ENCODE measurements at places on chromosomes 3 and 15. TPM values are rescaled to one million over a fixed set of nuclear protein-coding genes. Genes with fewer than 3 reads are reported as not detected.
A peak's percentile ranks its signal among the peaks of the same experiment; 100 is the strongest.

DNA sequence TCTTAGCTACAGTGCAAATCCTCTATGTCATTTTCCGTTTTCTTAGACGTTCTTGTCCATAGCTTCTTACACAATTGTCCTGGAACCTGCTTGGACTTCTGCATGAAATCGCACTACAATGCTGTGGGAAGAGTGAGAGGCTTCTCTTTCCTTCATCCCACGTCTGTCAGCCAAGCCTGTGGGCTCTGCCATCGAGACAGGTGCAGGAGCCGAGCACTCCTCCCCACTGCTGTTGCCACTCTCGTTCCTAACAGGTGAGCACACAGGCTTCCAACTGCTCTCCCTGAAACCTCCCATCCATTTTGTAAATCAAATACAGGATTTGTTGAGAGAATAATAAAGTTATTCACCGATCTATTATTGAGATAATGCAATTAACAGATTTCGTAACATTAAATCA, 23.5 kb downstream of the ZXDC start:
- DNase-seq, result no peak

The TAGLN3 gene
- polyA plus RNA-seq, result 2.2 TPM

DNA sequence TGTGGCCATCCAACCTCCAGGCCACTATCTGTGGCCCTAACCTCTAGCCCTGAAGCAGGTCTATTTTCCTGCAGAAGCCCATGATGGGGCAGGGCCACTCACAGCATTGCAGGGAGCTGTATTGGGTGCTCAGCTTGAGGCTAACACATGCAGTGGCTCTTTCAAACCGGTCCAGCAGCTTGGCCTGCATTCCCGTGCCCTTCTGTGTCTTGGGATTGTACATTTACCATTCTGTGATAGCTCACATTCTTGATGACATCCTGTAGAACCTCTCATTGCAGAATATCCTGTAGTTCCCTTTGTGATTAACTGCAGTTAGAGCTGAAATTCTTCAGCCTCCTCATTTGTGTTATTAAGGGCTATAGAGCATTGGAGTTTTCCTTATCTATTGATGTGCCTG, 60.8 kb upstream of the ANKRD34C start:
- no peak for DNase-seq

- no peak for DNase-seq
Measured at GRCh38 chr15:33393546-33393945, 82.8 kb downstream of the RYR3 start.

DNA sequence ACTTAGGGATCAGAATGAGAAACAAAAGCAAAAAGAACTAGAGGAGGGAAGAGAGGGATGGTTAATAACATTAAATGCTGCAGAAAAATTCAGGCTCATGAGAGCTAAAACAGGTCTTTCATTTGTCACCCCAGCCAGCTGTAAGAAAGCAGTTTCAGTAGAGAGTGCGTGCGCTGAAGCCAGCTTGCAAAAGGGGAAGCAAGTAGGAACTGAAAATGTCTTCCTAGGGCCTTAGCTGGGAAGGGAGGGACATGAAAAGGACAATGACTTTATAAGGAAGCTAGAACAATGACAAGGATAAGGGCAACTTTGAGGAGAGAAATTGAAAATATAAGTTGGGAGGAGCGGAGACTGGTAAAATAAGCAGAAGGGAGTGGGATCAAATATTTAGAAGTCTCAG, 3.1 kb downstream of the CIAO2A start:
- DNase-seq, result no peak

GRCh38 chr3:19348941-19349564, 200.7 kb downstream of the KCNH8 start:
- no peak for DNase-seq

- no peak for DNase-seq
Measured at GRCh38 chr3:126714276-126714900, 10.3 kb downstream of the CHCHD6 start.

DNA sequence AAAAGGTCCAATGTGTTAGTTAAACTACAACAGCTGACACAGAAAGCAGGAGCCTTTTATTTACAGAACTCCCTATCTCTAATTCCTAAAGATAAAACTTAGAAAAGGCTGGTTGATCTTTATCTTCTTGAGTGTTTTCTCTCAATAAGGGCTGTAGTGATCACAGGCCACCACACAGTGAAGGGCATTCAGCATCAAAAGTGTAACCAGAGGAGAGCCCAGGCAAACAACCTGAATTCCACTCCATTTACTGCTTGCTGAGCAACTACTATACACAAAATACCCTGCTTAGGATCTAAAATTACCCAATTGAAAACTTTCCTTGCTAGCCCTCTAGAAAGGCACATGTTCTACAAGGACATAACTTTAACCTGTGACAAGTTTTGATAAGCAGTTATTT, 122.7 kb downstream of the MEIS2 start:
- DNase-seq, result no peak

- DNase-seq, result no peak
Measured at GRCh38 chr3:55676643-55677042, 189.5 kb upstream of the WNT5A start.

DNA sequence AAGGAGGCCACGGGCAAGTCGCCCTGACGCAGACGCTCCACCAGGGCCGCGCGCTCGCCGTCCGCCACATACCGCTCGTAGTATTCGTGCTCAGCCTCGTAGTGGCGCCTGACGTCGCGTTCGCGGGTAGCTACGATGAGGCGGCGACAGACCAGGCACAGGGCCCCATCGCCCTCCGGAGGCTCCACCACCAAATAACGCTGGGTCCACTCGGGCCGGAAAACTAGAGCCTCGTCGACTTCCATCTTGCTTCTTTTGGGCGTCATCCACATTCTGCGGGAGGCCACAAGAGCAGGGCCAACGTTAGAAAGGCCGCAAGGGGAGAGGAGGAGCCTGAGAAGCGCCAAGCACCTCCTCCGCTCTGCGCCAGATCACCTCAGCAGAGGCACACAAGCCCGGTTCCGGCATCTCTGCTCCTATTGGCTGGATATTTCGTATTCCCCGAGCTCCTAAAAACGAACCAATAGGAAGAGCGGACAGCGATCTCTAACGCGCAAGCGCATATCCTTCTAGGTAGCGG, at the start of gene EPM2AIP1:
Gene EPM2AIP1 (minus strand): TSS at position 326 of the 520 bp plus-strand sequence. CDS start 54 bp downstream, at position 272.
- no peak for DNase-seq

GRCh38 chr3:127238602-127239001, 45.7 kb downstream of the PRR23E start:
- DNase-seq, result no peak

- no peak for DNase-seq
Measured at GRCh38 chr3:115403786-115404185, 219.5 kb upstream of the GAP43 start.

The ZSCAN2 gene
- 16.2 TPM for polyA plus RNA-seq

- no peak for DNase-seq
Measured at GRCh38 chr15:49620199-49620598, 419 bp downstream of the FAM227B start.

The SNURF gene
- 12.0 TPM for polyA plus RNA-seq

GRCh38 chr3:152595975-152596821, 238.7 kb upstream of the P2RY1 start:
- peak; percentile 34 for DNase-seq

DNA sequence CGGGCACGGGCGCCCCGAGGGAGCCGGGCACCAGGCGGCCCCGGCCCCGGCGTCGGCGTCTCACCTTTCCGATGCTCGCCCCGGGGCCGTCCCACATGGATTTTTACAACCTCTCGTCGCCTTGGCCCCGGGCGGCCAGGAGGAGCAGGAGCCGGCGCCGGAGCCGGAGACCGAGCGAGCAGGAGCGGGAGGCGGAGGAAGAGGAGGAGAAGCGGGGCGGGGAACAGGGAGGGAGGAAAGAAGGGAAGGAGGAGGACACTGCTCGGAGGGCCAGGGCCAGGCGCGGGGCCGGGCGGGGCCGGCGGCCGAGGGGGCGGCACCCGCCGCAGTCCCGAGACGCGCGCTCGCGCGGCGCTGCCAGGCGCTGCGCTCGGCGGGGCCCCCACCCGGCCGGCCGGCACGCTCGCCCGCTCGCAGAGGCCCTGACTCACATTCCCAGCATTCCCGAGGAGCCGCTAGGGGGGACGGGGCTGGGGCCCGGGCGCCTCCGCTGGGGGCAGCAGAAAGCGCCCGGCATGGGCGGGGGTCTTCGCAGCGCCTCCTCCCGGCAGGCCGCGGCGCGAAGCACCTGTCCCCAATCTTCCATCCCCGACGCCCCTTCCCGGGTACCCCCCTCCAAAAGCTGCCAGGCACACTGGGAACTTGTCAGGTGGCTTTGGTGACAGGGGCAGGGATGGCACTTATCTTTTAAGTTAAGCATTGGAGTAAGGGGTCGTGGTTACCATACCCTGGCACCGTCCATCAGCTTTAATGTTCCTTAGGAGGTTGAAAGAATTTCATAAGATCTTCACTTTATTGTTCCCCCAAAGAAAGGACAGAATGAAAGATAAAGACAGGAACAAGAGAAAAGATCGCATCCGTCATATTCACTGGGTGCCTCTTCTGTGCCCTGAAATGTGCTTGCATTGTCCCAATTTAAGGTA, at the start of gene ERC2:
Gene ERC2 (minus strand): TSS at position 284 of the 923 bp plus-strand sequence.
- DNase-seq, result no peak

DNA sequence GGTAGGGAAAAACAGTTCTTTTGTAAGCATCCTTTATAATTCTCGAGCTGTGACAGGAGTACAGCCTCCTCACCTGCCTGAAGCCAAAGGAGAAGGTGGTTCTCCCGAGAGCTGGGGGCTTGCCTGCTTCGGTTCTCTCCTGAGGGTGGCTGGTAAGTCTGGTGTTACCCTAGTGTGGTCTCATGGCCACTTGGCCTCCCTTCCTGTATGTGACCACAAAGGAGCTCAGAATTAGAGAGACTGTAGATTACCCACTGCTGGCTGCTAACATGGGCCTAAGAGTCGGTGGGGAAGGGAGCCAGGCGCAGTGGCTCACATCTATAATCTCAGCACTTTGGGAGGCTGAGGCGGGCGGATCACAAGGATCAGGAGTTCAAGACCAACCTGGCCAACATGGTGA, 12.6 kb downstream of the PDHB start:
- no peak for DNase-seq

The GABRB3 gene
- polyA plus RNA-seq, result 0.63 TPM

The COL6A5 gene
- polyA plus RNA-seq, result not detected

- no peak for DNase-seq
Measured at GRCh38 chr3:101061312-101061711, 68.1 kb upstream of the ABI3BP start.

The FAM107A gene
- 0.02 TPM for polyA plus RNA-seq

The TMC3 gene
- not detected for polyA plus RNA-seq

- DNase-seq, result no peak
Measured at GRCh38 chr3:96466441-96466840, 348.0 kb upstream of the EPHA6 start.

- DNase-seq, result no peak
Measured at GRCh38 chr3:183455089-183455488, 26.7 kb upstream of the MCF2L2 start.

GRCh38 chr3:100001083-100001482, 113.2 kb downstream of the FILIP1L start:
- DNase-seq, result no peak

The JMJD7 gene
- polyA plus RNA-seq, result 6.9 TPM

DNA sequence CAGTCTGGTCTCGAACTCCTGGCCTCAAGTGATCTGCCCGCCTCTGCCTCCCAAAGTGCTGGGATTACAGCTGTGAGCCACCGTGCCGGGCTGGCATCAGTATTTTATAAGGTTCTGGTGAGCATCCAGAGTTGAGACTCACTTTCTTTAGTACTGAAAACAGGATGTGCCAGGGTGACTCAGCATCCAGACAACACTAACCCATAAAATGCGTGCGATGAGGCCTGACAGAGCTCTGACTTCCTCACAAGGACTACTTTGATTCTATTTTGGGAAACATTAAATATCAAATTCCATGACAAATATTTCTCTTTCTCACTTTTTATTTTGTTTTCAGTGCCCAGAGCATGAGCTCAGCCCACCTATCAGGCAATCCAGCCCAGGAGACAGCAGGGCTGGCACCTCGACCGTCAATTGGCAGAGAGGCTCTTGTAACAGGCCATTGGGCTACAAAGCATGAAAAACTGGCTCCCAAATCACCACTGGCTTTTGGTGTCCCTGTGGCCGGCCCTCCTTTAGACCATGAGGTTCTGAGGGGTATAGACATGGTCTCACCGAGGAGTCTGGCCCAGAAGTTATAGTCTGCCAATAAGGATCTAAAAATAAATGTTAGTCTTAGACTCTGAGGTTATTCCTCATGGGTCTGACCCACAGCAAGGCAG, 75.0 kb downstream of the FEM1B start:
- peak; percentile 82 for DNase-seq

GRCh38 chr3:194259982-194260766, 91.0 kb downstream of the CPN2 start:
- DNase-seq, result no peak

The CHST13 gene
- polyA plus RNA-seq, result not detected

The CTXN2 gene
- polyA plus RNA-seq, result not detected

DNA sequence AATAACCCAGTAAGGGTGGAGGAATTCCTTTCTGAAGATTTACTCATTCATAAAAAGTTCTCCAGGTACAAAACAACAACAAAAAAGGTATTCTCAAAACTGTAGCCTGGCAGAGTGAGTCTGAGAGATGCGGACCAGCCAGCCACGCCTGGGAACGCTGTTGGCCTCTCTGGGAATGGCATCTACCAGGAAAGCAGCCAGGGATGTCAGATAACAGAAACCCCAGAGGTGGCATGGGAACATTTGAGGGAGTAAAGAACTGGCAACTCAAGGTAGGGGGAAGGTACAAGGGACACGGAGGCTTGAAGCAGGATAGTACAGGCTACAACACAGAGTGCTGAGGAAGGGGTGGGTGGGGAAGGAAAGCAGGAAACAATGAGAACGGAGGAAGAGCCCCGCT, 7.1 kb upstream of the AP3S2 start:
- DNase-seq, result no peak

DNA sequence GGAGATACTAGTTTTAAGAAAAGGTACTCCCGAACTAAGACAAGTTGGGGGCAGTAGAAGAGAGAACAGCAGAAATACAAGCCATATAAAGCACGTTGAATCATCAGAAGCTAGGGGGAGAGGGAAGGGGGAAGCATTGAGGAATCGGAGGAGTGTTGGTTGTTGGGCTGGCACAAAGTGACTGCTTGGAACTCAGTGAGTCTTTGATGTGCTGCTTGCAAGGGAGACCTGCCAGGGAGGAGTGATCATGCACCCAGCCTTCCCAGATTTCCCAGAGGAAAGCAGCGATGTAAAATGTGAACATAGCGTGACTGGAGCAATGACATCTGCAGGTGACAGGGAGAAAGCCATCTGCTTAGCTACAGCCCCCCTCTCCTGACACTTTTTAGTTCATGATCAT, 192.4 kb upstream of the IL12A start:
- DNase-seq, result no peak

The TMCO5A gene
- not detected for polyA plus RNA-seq

The PPP1R14D gene
- polyA plus RNA-seq, result not detected

GRCh38 chr3:179100652-179101051, 29.0 kb upstream of the ZMAT3 start:
- DNase-seq, result no peak

- no peak for DNase-seq
Measured at GRCh38 chr3:26713091-26713490, 90.5 kb downstream of the LRRC3B start.

DNA sequence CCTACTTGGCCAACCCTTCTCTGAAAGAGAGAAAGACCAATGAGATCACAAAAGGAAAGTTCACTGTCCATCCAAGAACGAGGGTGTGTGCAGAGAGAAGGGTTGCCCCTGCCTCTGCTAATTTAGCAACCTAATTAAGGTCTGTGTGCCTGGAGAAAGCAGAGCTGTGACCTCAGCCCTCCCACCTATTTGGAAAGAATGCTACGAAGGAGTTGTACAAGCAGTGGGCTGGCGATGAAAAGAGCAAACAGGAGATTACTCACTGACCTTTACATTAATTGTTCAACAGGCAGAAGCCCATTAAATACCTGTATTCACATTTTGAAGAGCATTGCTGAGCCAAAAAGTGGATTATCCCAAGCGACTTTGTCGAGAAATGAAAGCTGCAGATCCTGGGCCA, 314.9 kb downstream of the NTRK3 start:
- no peak for DNase-seq

Measured in AG04450 (cell line).